EL (cell line): ENCODE measurements at places on chromosomes 16 and 17.

- DNase-seq: peak; percentile 8
These were observed 73.0 kb upstream of the COX10 start for GRCh38 chr17:13996276-13996675.

- no peak for DNase-seq
These were observed 190.1 kb upstream of the TBX2 start for GRCh38 chr17:61209525-61209924.

- DNase-seq: no peak
These were observed 761 bp upstream of the MATCAP1 start for GRCh38 chr16:67184453-67184994.

DNA sequence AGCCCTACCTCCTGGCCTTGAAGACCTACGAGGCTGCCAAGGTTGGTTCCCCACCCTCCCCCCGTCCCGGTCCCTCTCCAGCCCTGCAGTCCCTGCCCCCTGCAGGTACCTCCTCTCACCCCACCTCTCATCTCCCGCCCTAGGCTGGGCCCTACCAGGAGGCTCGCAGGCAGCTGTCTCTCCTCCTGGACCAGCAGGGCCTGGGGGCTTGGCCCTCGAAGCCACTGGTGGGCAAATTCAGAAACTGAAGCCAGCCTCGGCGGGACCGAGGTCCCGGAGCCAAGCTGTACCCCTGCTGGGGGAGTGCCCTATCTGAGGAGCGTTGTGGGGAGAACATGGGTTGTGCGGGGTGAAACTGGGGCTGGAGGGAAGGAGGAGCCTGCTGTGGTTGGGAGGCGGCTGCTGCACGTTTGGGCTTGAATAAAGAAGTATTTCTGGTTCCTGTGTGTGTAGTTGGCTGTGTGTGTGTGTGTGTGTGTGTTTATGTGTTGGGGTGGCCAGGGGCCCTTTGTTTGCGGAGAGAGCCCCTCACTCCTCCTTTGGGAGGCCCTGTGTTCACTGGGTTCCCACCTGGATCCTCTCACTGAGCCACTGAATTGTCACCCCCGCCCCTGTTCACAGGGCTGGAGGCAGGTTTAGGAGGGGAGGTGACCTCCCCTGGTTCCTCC, 5.9 kb downstream of the ADAD2 start:
- no peak for DNase-seq

DNA sequence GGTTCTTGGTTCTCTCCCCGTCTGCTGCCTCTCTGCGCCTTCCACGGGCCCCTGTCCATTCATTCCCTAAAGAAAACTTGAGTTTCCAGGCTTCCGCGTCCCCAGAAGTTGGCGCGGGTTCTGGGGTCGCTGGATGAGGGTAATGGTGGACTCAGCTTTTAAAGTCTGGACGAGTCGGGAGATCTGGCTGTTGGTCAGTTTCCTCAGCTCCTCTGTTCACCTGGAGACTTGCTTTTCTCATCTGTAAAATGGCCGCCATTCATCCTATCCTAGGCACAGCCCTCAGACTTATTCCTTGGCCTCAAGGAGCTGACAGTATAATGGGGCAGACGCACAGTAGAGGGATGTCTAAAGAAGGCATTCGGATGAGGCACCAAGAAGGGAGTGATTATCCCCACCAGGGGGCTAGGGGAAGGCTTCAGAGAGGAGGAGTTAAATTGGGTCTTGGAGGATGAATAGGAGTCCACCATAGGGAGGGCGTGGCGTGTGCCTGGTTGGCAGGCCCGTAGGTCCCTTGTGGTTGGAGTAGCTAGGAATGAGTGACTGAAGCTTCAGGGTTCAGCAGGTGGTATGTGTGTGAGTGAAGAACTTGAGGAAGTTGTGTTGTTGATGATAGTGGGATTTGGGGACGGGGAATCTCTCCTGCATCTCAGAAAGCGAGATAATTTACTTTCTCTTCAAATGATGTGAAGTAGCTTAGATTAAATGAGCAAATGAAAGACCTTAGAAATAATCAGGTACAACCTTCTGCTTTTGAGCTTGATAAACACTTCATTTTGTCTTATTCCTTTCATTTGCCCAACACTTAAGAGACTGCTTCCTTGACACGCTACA, 652 bp downstream of the VPS35L start:
- DNase-seq: peak; percentile 47

GRCh38 chr16:78002915-78003538, 19.3 kb upstream of the CLEC3A start:
- peak; percentile 69 for DNase-seq

DNA sequence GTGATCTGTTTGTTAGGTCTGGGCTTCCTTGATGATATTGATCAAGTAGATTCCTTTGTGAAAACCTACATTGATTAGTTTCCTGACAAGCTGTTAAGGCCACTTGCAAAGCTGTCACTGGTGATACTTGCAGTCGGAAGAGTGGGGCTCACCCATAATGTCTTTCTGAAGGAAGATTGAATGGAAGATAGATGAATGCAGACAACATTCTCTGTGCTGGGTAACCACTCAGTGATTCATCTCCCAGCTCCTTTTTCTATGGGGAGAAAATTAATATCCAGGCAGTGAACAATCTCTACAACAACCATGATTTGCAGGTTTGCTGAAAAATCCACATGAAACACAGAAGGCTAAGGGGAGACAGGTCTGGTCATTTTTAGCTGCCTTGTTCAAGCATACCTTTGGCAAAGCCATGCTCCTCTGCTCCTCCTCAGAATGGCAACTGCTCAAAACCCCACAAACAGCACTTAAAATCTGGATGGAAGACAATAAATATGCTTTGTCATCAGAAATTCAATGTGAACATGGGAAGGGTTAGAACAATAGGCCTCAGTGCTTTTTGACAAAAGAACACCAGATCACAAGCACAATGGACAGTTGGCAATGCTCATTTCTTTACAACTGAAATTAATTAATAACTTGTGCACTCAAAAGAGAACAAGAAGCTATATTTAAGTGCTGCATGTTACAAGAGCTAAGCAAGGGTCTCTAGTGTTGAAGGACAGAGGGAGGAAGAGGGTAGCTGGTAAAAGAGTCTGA, 495.4 kb downstream of the TOX3 start:
- no peak for DNase-seq

- no peak for DNase-seq
These were observed 19.1 kb upstream of the ZC3H7A start for GRCh38 chr16:11816123-11816522.

- DNase-seq: peak; percentile 97
These were observed 3.7 kb downstream of the SOCS3 start for GRCh38 chr17:78356101-78356713.

DNA sequence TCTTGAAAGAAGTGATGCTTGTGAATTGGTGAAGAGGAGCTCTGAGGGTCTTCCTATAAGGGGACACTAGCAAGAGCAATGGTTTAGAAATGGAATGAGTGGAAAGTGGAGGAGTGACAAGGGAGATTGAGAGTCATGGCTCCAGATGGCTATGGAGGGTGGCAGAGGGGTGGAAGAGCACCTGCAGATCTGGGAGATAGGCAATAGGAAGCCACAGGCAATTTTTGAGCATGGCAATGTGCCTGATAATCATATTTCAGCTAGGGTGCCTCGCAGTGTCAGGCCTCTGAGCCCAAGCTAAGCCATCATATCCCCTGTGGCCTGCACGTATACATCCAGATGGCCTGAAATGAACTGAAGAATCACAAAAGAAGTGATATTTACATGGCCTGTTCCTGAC, 21.5 kb downstream of the RGS9 start:
- DNase-seq: no peak

DNA sequence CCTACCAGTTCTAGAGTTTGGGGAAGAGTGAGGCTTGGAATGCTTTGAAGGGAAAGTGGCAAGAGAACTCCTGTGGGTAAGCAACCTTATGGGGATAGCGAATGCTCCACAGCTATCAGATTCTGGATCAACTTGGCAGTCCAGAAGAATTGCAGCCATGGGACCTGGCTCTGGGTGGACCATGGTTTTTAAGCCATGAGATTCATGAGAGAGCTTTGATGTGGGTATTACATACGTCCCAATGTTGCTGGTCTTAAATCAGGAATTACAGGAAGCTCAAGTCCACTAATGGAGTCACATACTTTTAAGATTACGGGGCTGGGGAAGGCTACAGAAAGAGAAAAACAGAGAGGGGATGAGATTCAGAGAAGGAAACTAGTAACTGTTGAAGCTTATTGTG, 142.5 kb upstream of the ELAC2 start:
- DNase-seq: peak; percentile 39

DNA sequence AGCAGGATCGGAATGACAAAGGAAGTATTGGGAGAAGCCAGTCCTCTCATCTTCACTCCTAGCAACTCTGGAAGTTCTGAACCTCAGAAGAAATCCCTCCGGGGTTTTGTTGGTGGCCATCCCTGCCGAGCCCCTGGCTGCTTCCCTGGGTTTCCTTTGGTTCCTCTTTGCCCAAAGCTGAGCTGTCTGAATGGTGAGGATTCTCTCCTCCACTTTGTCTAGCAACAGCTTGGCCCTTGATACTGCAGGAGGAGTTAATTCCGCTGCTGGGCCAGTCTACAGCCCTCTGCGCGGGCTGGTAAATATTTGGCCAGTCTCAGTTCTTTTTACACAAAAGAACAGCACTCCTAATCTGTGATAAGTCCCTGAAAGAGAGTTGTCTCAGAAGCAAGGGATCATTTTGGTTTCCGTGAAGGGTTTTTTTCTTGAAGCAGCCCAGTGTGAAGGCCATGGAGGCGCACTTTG, 170.9 kb downstream of the RAB11FIP4 start:
- no peak for DNase-seq

DNA sequence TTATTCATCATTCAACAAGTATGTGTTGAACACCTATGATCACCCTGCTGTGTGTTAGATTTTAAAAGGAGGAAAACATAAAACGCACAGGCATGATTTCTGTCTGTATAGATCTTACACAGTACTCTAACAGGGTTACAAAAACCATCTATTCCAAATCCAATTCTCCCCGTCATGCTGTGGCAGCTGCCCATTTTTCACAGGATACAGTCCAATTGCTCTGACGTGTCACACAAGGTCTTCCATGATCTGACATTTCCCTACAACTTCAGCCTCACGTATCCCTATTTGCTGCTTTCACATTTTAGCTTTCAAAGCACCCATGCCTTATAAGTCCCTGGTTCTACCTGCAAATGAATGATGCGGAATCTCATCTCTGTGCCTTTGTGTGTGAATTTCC, 67.0 kb upstream of the CNTNAP4 start:
- DNase-seq: no peak

- no peak for DNase-seq
These were observed 7.2 kb downstream of the MMP15 start for GRCh38 chr16:58032710-58033293.

GRCh38 chr16:68069511-68070248, 15.5 kb upstream of the NFATC3 start:
- no peak for DNase-seq

DNA sequence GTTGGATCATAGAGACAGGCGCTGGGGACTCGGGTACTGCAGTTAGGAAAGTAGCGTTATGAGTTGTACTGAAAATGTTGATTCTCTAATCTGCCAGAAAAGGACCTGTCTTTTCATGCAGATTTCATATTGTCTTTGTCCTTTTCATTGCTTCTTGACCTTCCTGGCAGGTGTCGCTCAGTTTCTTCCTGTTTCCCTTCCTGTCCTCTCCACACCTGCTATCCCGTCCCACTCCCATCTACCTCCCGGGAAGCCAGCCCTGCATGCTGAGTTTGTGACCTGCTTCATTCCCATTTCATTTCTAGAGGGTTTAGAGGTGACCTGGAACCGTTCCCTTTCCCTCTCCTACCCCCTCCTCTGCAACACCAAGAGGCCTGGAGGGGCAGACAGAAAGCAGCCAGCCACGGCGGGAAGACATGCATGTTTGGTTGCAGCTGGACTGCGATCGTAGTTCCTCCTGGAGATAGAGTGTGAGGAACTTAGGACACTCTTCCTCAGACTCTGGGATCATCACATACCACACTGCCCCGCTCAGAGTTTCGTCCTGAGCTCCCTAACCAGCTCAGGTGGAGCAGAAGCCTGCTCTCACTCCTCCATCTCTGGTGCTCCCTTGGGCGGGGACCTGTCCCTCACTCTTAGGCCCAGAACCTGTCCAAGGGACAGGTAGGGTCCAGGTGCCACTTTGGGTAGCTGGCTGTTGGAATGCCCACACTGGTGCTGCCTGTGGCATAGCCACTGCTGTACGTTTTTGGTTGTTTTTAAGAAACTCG, 23.9 kb upstream of the ARHGAP23 start:
- DNase-seq: no peak

GRCh38 chr17:79202480-79202879, 127.9 kb downstream of the ENGASE start:
- no peak for DNase-seq

- no peak for DNase-seq
These were observed 189.7 kb upstream of the SDK2 start for GRCh38 chr17:73833775-73834488.

DNA sequence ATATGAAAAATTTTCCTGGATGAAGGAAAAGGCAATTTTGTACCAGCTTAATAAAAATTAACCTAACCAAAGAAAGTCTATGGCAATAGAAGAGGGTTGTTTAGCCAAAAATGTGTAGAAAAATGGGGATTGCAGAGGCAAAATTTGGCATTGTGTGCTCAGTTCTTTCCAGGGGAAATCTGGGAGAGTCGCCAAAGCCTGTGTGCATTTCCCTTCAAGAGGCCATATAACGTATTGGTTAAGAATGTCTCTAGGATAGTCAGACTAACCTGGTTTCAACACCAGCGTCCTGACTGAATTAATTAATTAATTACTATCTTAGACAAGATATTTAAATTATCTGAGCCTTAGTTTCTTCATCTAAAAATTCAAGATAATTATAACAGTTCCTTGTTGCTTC, 44.8 kb upstream of the HLF start:
- DNase-seq: no peak

DNA sequence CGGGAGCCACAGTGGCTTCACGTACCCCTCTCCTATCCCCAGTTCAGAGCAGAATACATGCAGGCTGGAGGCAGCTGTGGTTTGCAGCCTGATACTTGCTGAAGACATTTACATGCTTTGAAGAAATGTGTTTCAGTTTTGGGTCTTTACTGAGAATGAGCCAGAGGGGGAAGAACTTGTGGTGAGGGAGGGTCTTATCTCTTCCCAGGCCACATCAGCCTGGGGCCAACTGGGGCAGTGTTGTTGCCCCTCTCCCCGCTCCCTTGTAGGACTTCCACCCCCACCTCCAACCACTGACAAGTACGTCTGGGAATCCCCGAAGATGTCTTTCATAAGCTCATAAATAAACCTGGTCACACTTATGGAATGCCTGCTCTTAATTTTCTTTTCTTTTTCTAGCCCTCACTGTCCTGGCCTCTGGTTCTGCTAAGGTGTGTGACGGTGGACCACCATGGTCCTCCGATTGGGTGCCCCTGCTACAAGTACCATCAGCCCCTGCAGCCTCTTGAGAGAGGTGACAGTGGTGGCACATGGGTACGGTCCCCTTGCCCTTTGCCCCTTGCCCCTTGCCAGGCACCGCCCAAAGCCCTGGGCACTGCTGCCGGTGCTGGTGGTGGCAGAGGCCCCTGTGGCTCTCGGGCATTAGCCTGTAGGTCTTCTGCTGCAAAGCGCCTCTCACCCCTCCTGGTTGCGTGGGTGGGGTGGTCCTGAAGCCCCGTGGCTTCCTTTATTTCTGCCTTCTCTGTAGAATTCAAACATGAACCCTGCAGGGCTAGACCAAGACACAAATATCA, 144.8 kb upstream of the RPH3AL start:
- peak; percentile 29 for DNase-seq
